ENCODE measurements at places on chromosomes 1 and 21.

GRCh38 chr1:15952317-15953258 is 23.3 kb downstream of the ZBTB17 start:
- no peak for DNase-seq

GRCh38 chr1:47438165-47439016 is 547 bp downstream of the FOXD2 start:
- peak; percentile 25 for DNase-seq

DNA sequence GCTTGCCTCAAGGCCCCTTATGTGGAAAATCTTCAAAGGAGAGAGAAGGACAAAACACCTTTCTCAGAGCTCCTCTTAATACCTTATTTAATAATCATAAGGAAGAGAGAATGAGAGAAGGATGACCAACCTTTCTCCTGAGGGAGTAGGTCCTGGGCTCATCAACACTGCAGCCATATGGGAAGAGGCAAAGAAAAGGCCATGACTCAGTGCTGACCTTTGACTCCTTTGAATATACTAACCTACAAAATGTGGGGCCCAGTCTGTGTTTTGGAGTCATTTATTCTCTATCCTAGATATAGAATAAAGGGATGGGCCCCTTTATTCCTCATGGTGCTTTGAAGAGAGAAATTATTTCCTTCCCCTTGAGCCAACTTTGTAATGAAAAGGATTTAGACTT is 38.3 kb downstream of the CAMSAP2 start:
- no peak for DNase-seq

GRCh38 chr21:14259747-14260146 is 43.8 kb downstream of the RBM11 start:
- DNase-seq = no peak

- no peak for DNase-seq
These were observed 18.9 kb upstream of the BTG2 start for GRCh38 chr1:203286161-203286984.
